Activated CD4-positive, alpha-beta memory T cell treated with anti-CD3 and anti-CD28 coated beads, Interleukin-2, amount 10 ng/mL, durations not matched to agents 7 days and 5 days (primary cell): ENCODE measurements at places on chromosomes 7 and 10. TPM values are rescaled to one million over a fixed set of nuclear protein-coding genes. Genes with fewer than 3 reads are reported as not detected.

DNA sequence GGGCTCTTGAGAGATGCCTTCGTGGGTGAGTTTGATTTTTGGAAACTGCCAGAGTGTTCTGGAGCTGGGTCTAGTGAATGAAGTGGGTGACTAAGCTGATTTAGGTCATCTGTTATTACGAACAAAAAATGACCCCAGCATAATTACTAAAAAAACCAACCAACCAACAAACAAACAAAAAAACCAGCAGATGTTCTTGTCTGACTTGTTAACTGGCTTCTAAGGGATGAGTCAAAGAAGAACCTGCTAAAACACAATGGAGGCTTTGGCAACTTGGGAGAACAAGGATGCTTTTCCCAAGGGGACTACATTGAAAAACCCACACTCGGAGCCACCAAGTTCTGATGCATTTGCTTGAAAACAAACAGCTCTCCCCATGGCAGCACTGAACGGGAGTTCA, 11.5 kb downstream of the TACR2 start:
- no peak overlapping the region for H3K4me3 ChIP-seq
- H3K4me1 ChIP-seq, result peaks cover 26% of the 10 kb centered on the region
- no peaks in the 10 kb centered on the region for H3K27me3 ChIP-seq
- DNase-seq, result no peak

DNA sequence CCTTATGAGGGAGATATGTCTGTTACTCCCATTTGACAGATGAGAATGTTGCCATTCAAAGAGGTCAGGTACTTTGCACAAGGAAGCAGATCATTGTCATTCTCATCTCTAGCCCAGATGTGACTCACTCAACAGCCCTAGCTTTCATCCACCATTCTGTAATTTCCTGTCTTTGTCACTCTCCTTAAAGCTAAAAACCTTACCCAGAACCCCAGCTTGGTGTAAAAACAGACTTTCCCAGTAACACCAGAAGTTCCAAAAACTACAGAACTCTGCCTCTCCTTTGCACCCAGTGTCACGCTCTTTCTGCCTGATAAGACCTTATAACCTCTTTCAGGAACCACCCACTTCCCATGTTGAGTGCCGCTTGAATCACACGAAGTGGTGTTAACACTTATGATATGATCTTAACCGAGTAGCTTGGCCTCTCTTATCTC, 89.1 kb upstream of the SP4 start:
- H3K27ac ChIP-seq, result peak overlapping the region; percentile 95
- DNase-seq, result peak; percentile 78
- H3K27me3 ChIP-seq, result no peaks in the 10 kb centered on the region
- H3K4me3 ChIP-seq, result peak overlapping the region; percentile 31
- peaks cover 80% of the 10 kb centered on the region for H3K36me3 ChIP-seq

GRCh38 chr7:94288096-94288495, 106.6 kb upstream of the COL1A2 start:
- H3K36me3 ChIP-seq, result no peaks in the 10 kb centered on the region
- H3K4me3 ChIP-seq, result no peak overlapping the region
- no peaks in the 10 kb centered on the region for H3K4me1 ChIP-seq
- DNase-seq, result no peak
- no peaks in the 10 kb centered on the region for H3K27me3 ChIP-seq

DNA sequence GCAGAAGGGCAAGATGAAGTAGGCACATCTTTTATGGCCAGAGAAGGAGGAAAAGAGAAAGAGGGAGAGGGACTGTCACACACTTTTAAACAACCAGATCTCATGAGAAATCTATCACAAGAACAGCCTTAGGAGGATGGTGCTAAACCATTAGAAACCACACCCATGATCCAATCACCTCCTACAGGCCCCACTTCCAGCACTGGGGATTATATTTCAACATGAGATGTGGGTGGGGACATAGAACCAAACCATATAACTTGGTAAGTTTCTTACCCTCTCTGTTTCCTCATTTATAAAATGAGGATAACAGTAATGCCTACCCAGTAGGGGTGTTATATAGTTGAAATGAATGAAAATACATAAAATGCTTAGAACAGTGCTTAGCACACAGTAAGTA, 66.0 kb downstream of the CHCHD3 start:
- no peak overlapping the region for H3K27ac ChIP-seq
- H3K4me1 ChIP-seq, result no peaks in the 10 kb centered on the region
- peaks cover 8% of the 10 kb centered on the region for H3K36me3 ChIP-seq
- DNase-seq, result no peak
- no peak overlapping the region for H3K4me3 ChIP-seq

GRCh38 chr7:121938429-121938996, 65.6 kb downstream of the PTPRZ1 start:
- H3K27me3 ChIP-seq, result no peaks in the 10 kb centered on the region
- no peak for DNase-seq
- no peaks in the 10 kb centered on the region for H3K4me1 ChIP-seq
- H3K27ac ChIP-seq, result no peak overlapping the region

DNA sequence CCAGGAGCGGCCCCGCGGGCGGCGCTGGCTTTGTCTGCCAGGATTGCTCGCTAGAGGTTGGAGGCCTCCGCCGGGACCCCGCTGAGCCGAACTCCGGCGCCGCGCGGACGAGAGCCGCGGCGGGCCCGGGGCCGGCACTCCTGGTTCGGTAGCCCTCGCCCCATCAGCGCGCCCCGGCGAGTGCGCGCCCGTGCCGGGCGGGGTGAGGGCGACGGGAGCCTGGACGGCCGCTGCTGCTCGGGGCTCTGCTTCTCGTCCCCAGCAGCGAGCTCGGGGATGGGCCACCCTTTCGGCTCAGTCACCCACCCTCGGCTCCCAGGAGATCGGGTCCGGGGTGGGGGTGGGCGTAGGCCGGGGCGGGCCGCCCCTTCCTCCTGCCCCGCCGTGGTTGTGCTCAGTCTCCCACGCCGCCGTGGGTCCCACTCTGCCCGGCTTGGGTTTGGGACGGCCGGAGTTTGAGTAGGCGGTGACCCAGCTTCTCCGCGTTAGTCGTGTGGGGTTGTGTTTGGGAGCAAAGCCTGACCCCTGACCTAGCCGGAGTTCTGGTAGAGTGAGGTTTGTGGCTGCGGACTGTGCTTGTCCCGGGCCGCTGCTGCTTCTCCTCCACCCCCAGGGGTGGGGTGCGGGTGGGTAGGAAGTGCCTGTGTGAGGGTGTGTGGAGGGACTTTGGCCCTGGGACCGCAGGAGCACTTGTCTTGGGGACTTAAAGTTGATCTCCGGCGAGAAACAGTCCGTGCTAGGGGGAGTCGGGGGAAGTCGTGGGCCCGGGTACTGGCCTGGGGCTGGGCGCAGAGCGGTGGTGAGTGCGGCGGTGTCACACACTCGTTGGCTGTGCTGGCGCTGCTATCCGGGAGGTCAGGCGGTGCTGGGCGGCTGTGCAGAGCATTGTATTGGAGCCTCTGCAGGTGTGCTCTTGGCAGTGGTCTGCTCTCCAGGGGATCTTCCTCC, 677 bp downstream of the TSPAN14 start:
- peak overlapping the region; percentile 94 for H3K4me3 ChIP-seq
- peaks cover 47% of the 10 kb centered on the region for H3K4me1 ChIP-seq
- peaks cover 41% of the 10 kb centered on the region for H3K36me3 ChIP-seq
- H3K27me3 ChIP-seq, result no peaks in the 10 kb centered on the region

DNA sequence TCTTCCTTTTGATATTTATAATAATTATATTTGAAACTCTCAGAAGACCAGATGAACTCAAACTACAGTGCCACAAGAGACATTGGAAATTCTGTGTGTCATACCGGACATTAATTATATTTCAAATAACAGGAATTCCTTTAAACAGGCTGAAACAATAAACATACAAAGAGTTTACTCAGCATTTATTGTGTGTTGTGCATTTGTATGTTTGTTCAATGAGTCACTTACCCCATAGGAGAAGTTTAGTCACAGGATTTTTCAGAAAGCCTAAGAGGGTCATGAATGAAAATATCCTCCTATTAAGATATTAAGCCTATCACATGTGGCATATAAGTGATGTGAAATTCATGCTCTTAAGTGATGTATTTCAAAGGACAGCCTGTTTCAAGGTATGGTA, 566.8 kb downstream of the CNTNAP2 start:
- H3K36me3 ChIP-seq, result no peaks in the 10 kb centered on the region
- H3K27ac ChIP-seq, result no peak overlapping the region
- DNase-seq, result no peak
- H3K4me1 ChIP-seq, result no peaks in the 10 kb centered on the region
- H3K27me3 ChIP-seq, result no peaks in the 10 kb centered on the region

DNA sequence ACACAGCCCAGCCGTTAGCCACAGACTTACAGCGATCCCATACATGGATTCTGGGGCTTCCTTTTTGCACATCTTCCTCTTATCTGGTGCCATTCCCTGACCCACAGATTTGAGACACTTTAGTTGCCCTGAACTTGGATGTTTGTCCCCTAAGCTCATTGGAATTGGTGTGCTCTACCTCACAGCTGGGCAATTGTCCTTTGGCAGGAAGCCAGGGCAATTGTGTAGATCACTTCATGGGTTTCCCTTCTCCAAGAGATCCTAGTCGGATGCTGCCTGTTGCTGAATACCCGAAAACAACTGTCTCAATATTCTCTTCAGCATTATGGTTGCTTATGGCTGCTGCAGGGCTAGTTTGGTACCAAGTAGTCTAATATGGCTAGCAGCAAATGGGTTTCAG, 470.7 kb upstream of the MKI67 start:
- DNase-seq, result no peak
- no peaks in the 10 kb centered on the region for H3K36me3 ChIP-seq
- no peak overlapping the region for H3K27ac ChIP-seq
- H3K27me3 ChIP-seq, result no peaks in the 10 kb centered on the region

Gene LEP
- total RNA-seq, result not detected

DNA sequence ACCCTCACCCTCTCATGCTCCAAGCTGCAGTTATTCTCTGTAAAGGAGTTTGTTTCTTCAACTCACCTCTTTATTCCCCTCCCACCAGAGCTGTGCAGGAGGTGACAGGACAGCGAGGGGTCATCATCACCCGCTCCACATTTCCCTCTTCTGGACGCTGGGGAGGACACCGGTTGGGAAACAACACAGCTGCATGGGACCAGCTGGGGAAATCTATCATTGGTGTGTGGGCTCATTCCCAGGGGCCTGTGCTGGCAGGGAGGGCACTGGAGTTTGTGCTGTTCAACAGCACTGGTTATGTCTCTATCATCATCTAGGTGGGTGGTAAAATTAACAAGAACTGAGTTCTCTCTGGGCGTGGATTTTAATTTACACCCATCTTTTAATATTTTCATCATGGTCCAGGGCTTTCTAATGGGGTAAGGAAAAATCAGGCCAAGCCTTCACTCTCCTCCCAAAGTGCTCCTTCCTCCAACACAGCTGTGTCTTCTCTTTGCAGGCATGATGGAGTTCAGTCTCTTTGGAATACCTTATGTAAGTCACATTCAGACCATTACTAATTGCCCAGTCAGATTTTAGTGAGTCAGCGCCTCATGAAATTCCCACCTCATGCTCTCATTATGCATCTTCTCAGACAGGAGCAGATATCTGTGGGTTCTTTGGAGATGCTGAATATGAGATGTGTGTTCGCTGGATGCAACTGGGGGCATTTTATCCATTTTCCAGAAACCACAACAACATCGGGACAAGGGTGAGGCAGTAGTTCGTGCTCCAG, 61.6 kb downstream of the PRSS58 start:
- H3K4me3 ChIP-seq, result no peak overlapping the region
- H3K27me3 ChIP-seq, result peaks cover 20% of the 10 kb centered on the region
- H3K36me3 ChIP-seq, result no peaks in the 10 kb centered on the region
- DNase-seq, result no peak

- H3K4me1 ChIP-seq, result no peaks in the 10 kb centered on the region
- no peaks in the 10 kb centered on the region for H3K27me3 ChIP-seq
- no peak overlapping the region for H3K4me3 ChIP-seq
- no peak for DNase-seq
These were observed 30.9 kb downstream of the CALML5 start for GRCh38 chr10:5468262-5469106.

Gene JAKMIP3
- total RNA-seq, result 0.90 TPM

- no peak for DNase-seq
- H3K4me3 ChIP-seq, result no peak overlapping the region
- no peaks in the 10 kb centered on the region for H3K27me3 ChIP-seq
- H3K4me1 ChIP-seq, result peaks cover 4% of the 10 kb centered on the region
These were observed 28.0 kb downstream of the GLCCI1 start for GRCh38 chr7:7996568-7996967.

GRCh38 chr10:102549549-102549948, 45.8 kb downstream of the SUFU start:
- peaks cover 16% of the 10 kb centered on the region for H3K36me3 ChIP-seq
- H3K27ac ChIP-seq, result no peak overlapping the region
- no peak for DNase-seq
- H3K4me1 ChIP-seq, result peaks cover 2% of the 10 kb centered on the region

- peaks cover 15% of the 10 kb centered on the region for H3K4me1 ChIP-seq
- peaks cover 3% of the 10 kb centered on the region for H3K36me3 ChIP-seq
- DNase-seq, result peak; percentile 50
These were observed 24.0 kb upstream of the PAPSS2 start for GRCh38 chr10:87635498-87636312.

Gene UMAD1
- 16.1 TPM for total RNA-seq

GRCh38 chr10:75048669-75049098, 62.8 kb upstream of the SAMD8 start:
- H3K27me3 ChIP-seq, result no peaks in the 10 kb centered on the region
- H3K36me3 ChIP-seq, result no peaks in the 10 kb centered on the region
- no peak overlapping the region for H3K4me3 ChIP-seq

Gene COL13A1
- not detected for total RNA-seq

Gene TRIM74
- total RNA-seq, result 1.9 TPM

DNA sequence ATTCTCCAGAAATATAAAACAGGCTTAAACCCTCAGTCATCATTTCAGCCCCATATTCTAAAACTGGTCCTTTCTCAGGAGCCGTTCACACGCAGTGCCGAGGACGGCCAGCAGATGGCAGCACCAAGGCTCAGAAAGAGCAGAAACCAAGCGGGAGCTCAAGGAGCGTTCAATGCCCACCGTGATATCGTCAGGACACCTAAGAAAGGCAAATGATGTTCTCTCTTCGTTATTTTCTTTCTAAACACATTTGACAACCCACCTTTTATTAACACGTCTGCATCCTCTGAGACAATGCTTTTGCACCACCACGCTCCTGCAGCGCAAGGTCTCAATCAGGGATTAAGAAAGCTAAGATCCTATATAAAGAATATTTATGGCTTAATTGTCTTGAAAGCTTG, 45.7 kb upstream of the RBM33 start:
- H3K4me1 ChIP-seq, result peaks cover 8% of the 10 kb centered on the region
- H3K27ac ChIP-seq, result no peak overlapping the region
- peak; percentile 83 for DNase-seq
- H3K27me3 ChIP-seq, result peaks cover 52% of the 10 kb centered on the region
- no peaks in the 10 kb centered on the region for H3K36me3 ChIP-seq
- no peak overlapping the region for H3K4me3 ChIP-seq

Gene VSTM4
- total RNA-seq, result 0.10 TPM

GRCh38 chr7:33145156-33145555, 15.8 kb downstream of the BBS9 start:
- H3K4me3 ChIP-seq, result no peak overlapping the region
- H3K27me3 ChIP-seq, result no peaks in the 10 kb centered on the region
- no peak for DNase-seq

Gene VSTM2A
- total RNA-seq, result not detected
